ENCODE measurements at places on chromosomes 13 and 19.

DNA sequence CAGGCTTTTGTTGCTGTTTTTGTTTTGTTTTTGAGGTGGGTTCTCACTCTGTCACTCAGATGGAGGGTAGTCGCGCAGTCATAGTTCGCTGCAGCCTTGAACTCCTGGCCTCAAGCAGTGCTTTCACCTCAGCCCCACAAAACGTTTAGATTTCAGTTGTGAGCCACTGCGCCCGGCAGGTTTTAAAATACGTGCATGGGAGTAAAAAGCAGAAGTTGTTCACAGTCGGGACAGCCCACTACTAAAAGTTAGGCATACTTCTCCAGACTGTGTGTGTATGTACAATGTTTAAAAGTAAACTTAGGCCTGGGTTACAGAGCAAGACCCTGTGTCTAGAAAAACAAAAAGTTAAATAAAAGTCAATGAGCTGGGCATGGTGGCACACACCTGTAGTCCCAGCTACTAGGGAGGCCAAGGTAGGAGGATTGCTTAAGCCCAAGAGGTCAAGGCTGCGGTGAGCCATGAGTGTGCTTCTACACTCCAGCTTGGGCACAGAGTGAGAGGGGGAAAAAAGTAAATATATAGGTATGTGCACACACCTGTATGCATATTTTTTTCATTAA is 6.1 kb downstream of the SAFB start:
- no peak for DNase-seq

GRCh38 chr19:14449321-14449720 is 16.2 kb downstream of the PKN1 start:
- DNase-seq = no peak

DNA sequence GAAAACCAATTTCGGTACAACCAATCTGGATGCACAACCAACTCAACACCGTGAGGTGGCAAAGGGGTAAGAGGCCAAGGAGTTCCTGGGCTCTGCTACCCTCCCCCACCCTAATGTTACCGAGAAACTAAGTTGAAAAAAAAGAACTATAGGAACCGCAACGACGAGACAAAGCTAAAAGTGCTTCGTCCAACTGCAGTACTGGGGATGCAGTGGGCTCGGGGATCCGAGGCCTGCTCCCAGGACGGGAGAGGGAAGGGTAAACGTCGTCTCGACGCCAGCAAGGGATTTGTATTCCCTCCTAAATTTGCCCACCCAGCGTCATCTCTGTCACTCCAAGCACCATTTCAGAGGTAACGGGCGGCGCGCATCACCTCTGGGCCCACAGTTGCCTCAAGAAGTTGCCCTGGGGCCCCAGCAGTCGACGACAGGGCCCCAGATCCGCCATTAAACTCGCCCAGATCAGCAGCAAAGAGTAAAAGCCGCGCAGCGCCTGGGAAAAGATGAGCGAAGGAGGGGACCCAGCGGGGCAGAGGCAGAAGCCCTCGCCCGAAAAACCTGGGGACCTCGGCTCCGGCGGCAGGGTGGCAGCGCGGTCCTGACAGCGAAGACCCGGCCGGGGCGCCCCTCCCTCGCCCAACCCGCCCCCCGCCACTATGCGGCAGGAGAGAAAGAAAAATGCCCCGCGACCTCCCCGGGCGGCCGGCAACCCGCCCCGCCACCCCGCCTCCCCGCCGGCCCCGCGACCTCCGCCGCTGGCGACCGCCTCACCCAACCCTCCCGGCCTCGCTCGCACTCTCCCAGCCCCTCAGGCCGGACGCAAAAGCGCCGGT is 752 bp downstream of the ZMYM5 start:
- DNase-seq = peak; percentile 60

DNA sequence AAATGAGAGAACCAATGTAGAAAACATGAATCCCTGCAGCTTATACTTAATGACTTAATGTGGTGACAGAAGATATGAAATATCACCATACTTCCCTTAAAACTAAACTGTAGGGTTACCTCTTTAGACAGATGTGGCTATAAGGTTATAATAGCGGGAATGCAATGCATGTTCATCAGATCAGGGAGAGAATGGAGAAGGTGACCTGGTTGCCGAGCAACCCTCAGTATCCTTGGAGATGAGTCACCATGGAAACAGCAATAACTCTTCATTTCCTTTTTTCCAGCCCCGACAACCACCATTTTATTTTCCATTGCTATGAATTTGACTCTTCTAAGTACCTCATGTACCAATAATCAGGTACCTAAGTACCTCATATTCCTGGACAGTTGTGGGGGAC is 28.0 kb upstream of the ZNF835 start:
- DNase-seq = no peak

DNA sequence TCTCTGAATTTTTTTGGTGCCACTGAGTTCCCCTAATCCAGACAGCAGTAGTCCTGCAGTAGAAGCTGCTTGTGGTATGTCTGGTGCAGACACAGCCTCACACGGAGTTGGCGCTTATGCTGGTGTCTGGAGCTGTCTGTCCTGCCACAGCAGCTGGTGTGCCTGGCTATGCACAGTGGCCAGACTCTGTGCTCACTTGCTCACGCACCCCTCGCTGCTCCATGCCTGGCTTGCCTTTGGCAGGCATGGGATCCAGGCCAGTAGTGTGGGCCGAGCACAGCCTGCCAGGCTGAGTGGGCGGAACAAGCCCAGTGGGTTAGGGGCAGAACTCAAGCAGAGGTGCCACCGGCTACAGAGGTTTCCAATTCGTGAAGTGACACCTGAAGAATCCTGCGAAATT is 845.9 kb upstream of the PCDH9 start:
- DNase-seq = no peak

DNA sequence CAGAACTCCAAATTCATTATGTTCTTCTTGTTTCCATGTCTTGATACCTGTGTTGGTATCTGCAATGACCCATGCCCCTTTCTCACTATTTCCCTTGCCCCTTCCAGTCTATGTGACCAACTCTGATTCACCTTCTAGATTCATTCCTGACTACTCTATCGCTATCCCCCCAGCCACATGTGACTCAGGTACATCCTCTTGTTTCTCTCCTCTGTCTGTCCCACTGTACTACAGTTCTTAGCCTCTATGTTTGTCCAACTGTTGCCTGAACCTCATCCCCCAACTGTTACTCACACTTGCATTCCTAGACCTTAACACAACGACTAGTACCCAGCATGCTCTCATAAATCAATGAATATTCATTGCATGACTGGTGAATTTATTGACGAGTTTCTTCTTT is 10.0 kb upstream of the FLT3 start:
- DNase-seq = no peak

GRCh38 chr13:23778002-23778652 is 111.1 kb downstream of the MIPEP start:
- DNase-seq = no peak

DNA sequence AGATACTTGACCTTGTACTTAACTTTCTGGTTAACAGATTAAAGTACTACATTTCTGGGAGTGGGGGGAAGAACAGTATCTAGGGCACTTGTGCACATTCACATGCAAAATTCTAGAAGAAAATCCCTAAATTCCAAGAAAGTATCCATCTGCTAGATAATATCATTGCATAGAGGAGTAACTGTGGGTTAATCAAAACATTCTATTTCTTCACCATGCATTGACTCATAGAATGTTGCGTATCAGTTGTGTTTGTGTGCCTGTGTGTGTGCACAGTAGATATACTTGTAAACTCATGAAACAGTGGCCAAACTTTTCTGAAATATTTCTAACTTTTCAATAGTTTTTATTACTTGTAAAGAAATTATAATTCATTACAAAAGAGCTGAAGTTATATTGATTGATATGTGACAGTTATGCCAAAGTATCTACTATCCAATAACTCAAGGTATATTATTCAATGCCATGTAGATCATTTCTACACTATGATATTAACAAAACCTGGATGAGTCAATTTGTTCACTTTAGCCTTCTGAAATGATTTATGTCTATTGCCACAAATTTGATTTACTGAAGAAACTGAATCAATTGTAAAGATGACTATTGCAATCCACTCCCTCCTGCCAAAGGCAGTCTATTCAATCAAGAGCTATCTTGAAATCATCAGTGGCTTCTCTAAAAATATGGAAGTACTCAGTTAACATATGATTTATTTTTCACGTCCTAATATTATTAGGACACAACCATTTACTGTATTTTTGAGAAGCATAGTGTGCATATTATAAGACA is 756.7 kb upstream of the ARGLU1 start:
- DNase-seq = no peak

GRCh38 chr19:47021536-47022139 is 2.0 kb downstream of the NPAS1 start:
- no peak for DNase-seq

All from substantia nigra (tissue), 51 donors.